ENCODE measurements at places on chromosomes 12 and 14.

- DNase-seq, result no peak
Observed at GRCh38 chr12:93415723-93416464, 25.9 kb downstream of the UBE2N start.

- DNase-seq, result no peak
Observed at GRCh38 chr14:104367866-104368750, 211.5 kb upstream of the C14orf180 start.

DNA sequence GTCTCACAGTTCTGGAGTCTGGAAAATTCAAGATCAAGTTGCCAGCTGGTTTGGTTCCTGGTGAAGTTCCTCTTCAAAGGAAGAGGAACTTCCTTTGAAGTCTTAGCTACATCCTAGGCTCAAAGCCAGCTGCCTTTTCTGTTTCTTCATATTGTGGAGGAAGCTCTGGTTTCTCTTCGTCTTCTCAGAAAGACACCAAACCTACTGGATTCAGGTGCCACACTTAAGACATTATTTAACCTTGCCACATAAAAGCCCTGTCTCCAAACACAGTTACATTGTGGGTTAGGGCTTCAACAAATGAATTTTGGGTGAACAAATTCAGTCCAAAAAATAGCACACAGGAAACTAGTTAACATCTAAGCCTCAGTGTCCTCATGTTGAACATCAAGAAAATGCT is 1019.8 kb downstream of the GALC start:
- no peak for DNase-seq

DNA sequence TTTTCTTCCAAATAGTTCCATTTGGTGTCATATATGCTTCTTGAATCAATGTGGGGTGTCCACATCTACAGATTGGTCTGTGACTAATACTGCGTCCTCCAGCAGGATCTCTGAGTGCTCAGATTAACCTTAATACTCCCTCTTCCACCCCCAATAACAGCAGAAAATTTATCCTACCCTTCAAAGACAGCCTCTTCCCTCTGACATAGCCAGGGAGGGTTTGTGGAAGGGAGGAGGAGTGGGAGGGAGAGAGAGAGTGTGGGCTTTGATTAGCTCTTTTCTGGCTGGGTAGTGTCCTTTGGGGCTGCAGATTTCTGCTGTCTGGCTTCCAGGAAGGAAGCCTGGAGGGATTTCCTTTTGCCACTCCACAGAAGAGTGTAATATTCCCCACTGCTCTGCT is 220.7 kb downstream of the TTC6 start:
- DNase-seq, result no peak

DNA sequence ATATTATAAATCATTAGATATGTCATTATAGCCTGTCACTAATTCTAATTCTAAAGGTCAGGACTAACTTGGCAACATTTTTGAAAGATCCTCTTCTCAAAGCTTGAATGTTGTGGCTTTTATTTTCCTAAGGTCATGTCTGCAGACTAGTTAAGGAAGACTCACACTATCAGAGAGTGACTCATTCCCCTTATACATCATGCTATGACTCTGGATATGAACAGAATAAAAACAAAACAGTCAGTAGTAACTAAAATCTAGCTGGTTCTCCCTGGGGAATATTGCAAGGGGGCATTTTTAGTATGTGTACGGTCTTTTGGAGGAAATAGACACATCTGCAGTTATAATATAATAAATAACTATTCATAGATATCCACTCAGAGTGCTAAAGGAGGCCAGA is 170.6 kb downstream of the SLC2A13 start:
- no peak for DNase-seq

DNA sequence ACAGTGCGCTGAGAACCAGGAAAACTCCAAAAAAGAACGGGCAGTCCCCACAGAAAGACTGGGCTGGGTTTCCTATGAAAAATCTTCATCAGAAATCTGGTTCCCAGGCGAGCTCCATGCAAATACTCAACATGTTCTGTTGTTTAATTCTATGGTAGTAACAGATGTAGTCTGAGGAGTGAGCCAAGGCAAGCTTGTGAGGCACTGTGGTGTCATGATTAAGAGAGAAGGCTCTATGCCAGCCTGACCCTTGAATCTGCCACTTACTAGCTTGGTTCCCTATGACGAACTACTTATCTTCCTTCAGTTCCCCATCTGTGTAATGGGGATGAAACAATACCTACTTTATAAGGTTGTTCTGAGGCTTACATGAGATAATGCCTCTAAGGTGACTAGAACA is 10.7 kb downstream of the POMT2 start:
- no peak for DNase-seq

DNA sequence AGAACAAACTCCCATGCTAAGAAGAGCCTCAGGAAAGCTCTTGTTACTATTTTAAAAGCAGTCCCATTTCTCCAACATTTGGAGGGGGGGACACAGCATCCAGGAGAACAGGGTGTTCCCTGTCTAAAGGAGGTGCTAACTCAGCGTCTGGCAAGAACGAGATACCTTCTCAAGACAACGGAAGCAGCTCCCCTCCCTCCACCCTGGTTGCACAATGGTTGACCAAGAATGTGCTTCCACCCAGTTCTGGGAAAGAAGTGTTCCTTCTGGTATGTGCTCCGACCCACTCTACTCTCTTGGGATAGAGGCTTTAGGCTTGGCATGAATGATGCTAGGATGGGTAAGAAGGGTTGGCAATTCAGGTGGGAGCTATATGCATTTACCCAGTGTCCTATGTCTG is 1.5 kb upstream of the KRT6A start:
- DNase-seq, result no peak

DNA sequence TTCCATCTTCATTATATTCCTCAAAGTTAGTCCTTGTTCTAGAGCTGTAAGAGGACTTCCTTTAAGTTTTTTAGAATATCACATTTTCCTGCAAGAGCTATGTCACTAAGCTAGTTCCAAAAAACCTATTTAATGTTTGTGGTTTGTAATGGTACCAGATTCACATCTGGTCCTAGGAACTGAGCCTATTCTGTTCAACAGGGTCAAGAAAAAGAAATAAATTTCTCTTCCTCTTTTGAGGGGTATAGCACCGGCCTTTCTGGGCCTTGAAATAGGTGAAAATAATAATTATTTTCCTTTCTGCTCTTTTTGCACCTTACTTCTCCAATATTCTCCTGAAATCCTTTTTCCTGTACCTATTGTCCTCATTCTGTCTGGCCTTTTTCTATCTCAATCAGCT is 3.6 kb upstream of the STXBP6 start:
- DNase-seq, result no peak

DNA sequence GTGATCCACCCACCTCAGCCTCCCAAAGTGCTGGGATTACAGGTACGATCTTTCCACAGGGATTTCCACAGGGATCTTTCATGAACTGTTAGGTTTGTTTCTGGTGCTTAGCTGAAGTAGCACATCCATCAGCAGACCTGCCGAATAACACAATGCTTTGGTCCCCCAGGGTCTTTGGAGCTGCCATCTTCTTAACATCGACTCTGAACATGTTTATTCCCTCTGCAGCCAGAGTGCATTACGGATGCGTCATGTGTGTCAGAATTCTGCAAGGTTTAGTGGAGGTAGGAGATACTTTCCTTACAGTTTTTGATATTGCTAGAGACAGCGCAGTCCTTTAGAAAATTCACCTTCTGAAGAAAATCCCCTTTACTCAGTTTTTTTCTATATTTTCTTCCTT is 36.3 kb downstream of the SLC17A8 start:
- no peak for DNase-seq

DNA sequence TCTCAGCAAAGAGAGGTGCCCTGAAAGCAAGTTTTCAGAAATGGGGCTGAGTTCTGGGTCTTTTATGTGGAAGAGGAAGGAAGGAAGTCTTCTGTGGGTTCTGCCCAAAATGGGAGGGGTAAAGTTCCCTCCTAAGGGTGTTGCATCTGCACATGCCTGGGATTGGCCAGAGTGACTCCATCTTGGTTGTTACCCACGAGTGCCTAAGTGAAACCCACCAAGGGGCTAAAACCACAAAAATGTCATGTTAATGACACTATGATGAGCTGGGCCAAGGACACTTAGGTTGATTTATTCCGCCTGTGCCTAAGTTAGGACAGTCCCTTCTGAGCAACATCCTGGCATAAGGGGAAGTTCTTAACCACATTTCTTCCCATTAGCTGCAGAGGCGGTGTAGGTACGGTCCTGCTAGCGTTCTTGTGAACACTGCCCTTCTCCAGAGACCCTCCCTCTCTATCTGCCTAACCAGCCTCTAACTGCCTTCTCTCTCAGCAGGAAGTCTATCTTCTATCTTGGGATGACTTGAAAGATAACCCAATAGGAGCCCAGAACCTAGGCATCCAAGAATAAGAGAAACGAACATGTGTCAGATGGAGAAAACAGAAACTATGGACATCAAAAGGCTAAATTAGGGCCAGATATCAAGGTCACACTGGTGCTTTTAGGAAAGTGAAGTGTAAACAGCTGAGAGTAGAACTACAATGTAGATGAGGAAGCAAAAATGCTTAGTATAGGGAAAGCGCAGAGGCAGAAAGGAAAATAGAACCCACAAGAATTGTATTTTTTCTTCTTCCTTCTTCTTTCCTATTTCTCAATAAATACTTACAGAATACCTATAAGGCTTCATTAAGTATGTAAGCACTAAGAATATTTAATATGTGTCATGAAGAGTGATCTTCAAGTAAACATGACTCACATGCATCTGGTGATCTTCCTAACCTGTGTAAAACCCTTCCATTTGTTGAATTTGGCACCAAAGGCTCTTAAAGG is 104.2 kb upstream of the AMN1 start:
- no peak for DNase-seq

DNA sequence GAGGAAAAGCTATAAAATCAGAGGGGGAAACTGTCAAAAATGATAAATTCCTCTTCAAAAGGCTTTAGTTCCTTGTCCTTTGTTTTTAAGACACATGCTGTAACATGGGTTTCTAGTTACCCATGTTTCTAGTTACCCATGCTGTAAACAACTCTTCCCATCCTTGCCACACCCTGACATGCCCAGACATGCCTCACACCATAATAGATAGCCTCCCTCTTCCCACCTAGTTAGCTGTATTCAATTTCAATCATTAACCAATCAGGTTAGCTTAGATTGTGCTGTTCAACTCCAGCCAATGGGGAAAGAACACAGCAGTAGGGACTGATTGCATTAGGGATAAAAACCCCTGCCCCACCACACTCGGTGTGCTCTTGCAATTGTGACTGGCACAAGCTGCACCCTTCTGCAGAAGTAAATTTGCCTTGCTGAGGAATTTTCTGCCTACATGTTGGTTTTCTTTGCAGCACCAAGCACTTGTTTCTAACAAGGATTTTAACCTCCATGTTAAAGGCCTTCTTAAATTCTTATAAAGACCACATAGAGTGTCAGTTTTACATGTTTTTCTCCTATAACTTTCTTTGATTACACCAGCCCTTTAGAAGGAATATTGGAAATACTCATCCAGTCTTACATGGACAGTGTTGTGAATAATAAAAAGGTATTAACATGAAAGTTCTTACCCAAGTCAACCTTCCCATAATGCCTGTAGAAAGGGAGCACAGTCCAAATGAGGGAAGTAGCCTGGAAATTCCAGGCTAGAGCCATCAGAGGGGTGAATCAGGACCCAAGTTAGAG is 32.5 kb upstream of the LALBA start:
- DNase-seq, result no peak

- no peak for DNase-seq
Observed at GRCh38 chr12:32809196-32809595, 53.5 kb upstream of the YARS2 start.

DNA sequence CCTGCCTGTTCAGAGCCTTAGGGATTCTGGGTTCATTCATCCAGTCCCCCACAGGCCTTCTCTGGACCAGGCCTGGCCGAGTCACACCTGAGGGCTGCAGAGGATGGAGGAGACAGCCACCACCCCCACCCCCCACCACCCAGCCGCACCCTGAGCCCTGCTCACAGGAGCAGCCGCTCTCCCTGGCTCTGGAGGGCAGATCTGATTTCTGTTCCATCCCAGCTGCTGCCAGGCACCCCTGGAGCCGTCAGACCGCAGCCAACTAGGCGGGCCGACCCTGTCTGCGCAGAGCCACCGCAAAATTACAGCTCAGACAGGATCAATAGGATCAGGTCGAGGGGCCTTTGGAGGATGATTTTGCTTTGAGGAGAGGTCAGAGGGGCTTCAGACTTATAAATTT is 154.6 kb upstream of the MYL2 start:
- no peak for DNase-seq

- DNase-seq, result no peak
Observed at GRCh38 chr12:104329707-104330532, 26.4 kb downstream of the EID3 start.

DNA sequence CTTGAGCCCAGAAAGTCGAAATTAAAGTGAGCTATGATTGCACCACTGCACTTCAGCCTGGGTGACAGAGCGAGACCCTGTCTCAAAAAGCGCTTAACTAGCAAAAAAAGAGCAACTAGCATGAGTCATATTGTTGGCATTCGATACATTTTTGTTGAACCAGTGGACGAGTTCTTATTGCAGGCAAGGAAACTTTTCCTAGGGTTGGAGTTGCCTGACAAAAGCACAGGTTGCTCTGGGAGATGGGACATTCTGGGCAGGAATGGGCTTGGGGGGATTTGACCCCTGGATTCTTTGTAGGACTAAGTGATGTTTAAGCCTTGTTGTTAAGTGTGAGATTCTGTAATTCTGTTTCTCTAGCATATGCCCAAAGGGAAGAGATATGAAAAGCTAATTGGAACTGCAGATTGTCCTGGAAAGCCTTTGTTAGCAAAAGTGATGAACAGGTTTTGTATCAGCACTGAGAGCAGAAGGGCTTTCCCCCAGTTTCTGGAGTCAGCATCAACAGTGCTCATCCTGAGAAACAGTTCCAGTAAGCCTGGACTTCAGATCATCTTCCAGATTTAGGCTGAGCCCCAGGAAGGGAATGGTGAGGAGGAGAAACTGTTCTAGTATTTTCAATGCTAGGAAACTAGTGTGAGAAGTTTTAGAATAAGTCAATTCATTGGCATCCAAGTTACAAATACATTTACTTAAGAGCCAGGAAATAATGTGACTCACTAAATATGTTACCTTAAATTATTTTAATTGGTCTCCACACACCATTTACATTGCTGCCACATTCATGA is 123.1 kb downstream of the SRGAP1 start:
- no peak for DNase-seq

- no peak for DNase-seq
Observed at GRCh38 chr12:78189656-78190055, 359.0 kb downstream of the NAV3 start.

- DNase-seq, result no peak
Observed at GRCh38 chr12:115461401-115461800, 777.4 kb upstream of the TBX3 start.

DNA sequence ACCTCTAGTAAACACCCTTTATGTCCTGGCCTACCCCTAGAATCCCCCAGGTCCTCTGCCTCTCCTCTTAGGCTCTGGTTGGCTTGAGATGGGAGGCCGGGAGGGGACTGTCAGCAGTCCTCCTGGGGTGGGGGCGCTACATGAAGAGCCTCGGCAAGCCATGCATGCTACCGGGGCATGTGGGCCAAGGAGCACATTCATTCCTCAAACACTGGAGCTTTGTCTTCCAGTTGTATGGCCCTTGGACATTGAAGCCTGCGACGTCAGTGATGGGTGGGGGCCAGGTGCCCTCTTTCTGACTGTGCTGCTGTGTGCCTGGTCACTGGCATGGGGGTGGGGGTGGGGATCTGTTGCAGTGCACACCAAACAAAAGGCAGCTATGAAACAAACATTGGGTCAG is 15.8 kb upstream of the CELA1 start:
- no peak for DNase-seq
